Karpas-422 (cell line): ENCODE measurements at places on chromosomes 2 and 18. TPM values are rescaled to one million over a fixed set of nuclear protein-coding genes. Genes with fewer than 3 reads are reported as not detected.

ERMN gene
- 5.8 and 8.2 TPM in 2 replicates for total RNA-seq

GCFC2 gene
- 67.7 and 108 TPM in 2 replicates for total RNA-seq

IMPA2 gene
- 0.89 and 2.1 TPM in 2 replicates for total RNA-seq

PSTPIP2 gene
- not detected in 2 replicates for total RNA-seq

SOWAHC gene
- total RNA-seq, result not detected in 2 replicates

TSPYL6 gene
- 0.60 TPM in 1 of 2 replicates, not detected in the other for total RNA-seq

PPP1R1C gene
- total RNA-seq, result not detected in 2 replicates
